HS-27A (cell line): ENCODE measurements at places on chromosomes 16 and 17.

DNA sequence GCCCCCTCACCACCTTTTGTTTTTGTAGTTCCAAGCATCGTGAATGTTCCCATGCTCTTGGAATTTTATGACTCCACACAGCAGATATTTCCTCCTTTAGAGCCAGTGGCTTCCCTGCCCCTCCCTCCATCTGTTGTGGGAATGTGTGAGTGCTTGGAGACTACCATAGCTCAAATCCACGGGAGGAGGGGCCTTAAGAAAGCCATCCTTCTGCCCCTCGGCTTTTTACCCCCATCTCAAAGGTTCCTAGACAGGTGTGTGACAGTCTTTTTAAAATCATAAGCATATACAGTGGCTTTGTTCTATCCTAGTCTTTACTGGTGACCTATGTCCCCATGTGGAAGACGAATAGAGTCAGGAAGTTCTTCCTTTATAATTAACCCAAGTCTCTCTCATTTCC is 47.2 kb downstream of the YPEL2 start:
- peak; percentile 63 for DNase-seq

DNA sequence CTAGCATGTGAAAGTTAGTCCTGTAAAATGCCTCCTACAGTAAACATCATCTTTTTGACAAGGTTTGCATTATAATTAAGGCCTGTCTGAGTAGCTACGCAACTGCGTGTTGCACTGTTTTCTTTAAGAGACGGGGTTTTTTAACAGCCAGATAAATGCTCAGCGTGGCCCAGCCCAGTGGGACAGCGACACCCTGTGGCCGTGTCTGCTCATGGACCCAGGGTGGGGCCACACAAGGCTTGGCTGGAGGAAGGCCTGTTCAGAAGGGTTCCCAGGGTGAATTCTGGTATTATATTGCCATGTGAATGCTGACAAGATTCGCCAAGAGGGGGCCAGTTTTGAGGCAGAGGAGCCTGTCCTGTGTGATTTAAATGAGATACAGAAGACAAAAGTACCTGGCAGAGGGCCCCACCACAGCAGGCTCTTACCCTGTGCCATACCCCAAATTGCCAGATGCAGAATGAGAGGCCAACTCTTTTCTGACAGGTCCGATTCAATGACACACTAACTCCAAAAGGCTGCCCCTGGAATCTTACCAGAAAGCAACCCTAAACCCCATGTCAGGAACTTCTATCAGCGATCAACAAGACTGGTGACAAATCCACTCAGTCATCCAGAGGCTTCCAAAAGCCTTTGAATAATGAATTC is 65.9 kb upstream of the IRX6 start:
- DNase-seq, result peak; percentile 12

DNA sequence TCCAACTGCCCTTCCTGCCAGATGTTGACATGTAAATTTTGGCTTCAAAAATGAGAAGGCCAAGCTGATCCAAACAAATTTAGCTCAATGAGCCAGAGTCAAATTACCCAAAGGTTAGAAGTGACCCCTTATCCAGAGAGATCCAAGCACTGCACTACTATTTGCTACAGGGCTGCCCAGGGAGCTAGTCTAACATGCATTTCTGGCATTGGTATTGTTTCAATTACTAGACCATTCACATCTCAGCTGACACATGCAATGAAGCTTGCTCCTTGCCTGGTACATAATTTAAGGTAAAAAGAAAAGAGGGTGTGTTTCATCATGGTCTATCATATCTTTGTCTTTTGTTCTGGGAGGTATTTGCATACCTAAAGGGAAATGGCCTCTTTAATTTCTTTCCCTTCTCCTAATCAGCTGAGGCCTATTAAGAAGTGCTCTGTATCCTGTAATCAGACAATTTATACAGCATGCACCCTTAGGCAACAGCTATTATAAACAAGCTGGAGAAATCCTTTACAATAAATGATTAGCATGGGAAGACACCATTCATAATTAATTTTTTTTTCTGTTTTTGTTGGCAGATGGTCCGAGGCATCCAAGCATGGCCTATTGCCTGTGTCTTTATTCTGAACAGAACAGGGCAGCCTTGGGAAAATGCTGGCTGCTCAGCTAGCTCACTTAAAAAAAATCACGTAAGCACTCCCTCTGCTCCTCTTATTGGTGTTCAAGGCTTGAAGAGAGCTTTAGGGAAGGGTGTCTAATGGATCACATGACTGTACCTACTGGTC is 161.5 kb upstream of the SALL1 start:
- no peak for DNase-seq

DNA sequence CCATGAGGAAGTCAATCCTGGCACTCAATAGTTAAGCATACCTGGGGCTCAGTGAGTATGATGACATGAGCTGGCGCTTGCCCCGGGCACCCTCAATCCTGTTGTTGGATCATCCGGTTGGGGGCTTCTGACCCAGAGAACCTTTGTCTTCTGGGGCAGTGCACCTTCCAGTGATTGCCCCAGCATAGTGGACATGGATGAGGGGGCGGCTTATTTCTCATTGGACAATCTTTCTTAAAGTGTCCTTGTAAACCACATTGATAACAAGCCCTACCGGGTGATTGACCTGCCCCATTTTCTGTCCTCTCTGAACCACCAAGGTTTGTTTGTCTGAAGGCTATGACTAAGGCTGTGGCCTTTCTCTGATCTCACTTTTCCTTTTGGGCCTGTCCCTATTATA is 18.2 kb downstream of the IGSF6 start:
- DNase-seq, result no peak

- DNase-seq, result no peak
Observed at GRCh38 chr16:49618955-49619354, 237.0 kb downstream of the ZNF423 start.

- no peak for DNase-seq
Observed at GRCh38 chr16:86090461-86091170, 191.7 kb downstream of the IRF8 start.

DNA sequence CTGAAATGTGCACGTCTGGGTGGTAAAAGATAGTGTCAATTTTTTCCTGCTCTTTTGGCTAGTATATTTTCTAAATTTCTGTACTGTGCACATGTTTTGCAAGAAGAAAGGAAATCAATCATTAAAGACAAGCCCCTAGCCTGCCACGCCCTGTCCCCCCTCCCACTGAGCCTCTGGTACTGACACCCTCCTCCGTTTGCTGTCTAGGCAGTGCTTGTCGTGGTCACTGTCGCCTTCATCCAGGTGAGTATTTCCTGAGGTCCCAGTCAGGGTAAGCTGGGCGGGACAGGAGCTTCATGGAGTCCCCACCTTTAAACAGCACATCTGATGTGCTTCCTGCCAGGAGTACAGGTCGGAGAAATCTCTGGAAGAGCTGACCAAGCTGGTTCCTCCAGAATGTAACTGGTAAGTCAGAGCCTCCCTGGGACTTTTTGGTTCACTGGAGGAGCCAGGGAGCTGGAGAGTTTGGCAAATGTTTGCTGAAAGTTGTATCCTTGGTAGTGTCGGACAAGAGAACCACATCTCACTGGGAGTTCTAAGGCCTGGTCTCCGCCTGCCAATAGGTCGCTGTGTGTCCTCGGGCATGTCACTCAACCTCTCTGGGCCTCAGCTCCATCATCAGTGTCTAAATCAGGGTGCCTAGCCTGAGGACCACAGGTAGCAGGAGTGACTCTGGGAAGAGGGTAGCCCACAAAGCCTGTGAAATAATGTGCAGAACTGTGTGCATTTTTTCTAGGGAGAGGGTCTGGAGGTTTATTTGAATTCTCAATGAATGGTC is 42.2 kb downstream of the ATP2C2 start:
- DNase-seq, result no peak

- DNase-seq, result no peak
Observed at GRCh38 chr16:20838240-20838639, 31.9 kb downstream of the REXO5 start.
